C1 segment of cervical spinal cord (tissue), 14 donors: ENCODE measurements at places on chromosomes 1 and 21.
A peak's percentile ranks its signal among the peaks of the same experiment; 100 is the strongest.

DNA sequence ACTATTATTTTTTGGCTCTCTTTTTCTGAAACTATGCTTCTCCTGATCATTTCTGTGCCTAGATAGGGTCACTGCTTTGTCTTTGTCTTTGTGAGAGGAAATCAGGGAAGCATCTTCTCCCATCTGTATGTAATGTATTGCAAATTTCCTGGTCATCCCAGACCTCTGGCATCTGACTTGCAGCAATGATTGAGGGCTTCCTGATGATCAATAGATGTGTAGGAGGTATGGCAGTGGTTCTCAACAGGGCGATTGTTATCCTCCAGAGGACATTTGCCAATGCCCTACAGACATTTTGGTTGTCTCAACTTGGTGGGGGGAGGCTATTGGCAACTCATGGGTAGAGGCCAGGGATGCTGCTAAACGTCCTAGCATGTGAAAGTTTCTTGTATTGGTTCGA lies 64.7 kb downstream of the RGL1 start:
- no peak for DNase-seq

DNA sequence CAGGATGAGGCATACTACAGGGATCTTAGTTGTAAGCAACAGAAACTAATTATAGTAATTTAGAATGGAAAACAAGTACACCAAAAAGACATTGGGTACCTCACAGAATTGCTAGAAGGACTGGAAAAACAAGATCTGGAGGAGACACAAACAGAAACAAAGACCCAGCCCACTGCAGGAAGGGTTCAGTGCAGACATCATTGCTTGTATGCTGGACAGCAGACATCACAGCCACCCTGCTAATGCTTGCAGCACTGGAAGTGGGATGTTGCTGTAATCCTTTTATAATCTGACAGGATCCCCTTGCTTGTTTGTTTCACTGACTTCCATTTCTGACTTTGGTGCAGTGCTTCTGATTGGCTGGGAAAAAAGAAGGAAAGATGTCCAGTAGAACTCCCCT lies 111.4 kb upstream of the ZNF678 start:
- DNase-seq: no peak

- DNase-seq: no peak
These were observed 247.0 kb downstream of the RERE start for GRCh38 chr1:8570465-8570864.

DNA sequence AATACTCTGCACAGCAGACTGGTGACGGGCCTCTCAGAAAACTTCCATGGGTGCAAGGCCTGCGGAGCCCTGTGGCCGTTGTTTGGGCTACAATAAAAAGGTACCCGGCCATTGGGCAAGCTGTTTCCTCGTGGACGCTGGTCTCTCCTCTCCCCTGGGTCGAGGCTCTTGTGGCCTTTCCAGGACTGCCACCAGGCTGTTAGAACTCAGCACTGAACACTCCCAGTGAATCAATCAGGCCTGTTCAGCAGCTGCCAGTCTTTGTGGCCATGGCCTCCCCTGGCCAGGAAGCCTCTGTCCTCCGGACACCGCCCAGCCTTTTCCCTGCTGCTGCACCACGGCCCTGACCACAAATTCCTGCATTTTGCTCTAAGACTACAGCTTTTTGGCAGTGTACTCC lies 33.0 kb upstream of the ACTRT2 start:
- no peak for DNase-seq

- no peak for DNase-seq
These were observed 18.3 kb upstream of the MAB21L3 start for GRCh38 chr1:116092752-116093489.

DNA sequence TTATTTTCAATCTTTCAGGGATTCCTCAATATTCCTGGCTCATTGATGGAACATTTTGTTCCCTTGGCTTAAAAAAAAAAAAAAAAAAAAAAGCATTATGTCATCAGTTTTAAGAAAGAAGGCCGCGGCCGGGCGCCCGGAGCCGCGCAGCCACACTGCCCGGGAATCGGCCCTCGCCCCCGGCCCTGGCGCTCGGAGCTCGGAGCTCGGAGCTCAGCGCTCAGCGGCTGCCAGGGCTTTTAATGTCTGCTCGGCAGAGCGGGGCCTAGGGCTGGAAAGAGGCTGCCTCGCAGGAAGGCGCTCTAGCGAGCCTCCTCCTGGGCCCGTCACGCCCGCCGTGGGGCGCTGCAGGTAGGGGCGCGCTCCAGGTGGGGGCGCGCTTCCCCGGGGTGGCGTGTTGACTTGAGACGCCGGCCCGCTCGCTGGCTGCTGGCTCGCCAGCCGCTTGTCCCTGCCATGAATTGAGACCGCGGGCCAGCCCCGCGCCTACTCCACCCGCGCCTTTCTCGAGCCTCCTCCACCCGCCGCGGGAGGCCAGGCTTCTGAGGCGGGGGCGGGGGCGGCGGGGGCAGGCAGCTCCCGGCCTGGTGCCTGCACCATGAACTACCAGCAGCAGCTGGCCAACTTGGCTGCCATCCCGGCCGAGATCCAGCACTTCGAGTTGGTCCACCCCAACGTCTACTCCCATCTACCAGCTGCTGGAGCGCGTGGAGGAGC lies 5.4 kb upstream of the TDRD5 start:
- no peak for DNase-seq

GRCh38 chr1:201954263-201955008 lies 867 bp upstream of the TIMM17A start:
- DNase-seq: no peak

GRCh38 chr1:208433086-208433485 lies 188.9 kb upstream of the PLXNA2 start:
- no peak for DNase-seq

DNA sequence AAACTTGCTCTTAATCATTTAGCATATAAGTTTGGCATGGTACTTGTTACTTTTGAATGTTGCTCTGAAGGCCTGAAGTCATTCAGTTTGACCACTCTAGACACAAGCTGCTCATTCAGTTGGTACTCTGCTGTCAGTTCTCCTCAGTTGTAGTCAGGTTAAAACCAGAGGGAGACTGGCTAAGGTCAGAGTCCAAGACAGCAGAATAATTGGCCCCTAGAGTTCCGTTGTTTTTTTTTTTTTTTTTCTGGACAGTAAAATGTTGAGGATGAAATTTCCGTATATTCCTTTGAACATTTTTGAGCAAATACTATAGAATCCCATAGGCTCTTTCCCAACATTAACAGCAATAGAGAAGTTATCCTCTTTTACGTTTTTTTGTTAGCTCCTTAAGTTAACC lies 9.4 kb downstream of the ZBTB40 start:
- DNase-seq: no peak

- peak; percentile 51 for DNase-seq
These were observed 9.9 kb downstream of the ANGPTL7 start for GRCh38 chr1:11198851-11199594.

DNA sequence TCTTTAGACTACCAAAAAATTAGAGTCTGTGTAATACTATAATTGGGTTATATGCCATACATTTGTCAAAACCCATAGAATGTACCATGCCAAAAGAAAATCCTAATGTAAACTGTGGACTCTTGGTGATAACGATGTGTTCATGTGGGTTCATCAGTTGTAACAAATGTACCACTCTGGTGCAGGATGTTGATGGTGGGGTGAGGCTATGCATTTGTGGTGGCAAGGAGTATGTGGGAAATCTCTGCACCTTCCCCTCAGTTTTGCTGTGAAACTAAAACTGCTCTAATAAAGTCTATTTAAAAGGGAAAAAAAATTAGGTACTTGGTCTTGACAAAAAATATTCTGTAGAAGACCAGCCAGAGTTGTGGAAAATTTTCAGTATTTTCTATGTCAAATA lies 43.4 kb downstream of the INKA2 start:
- DNase-seq: no peak

GRCh38 chr21:39025198-39025597 lies 158.1 kb downstream of the PSMG1 start:
- no peak for DNase-seq

GRCh38 chr1:100543640-100544039 lies 5.7 kb downstream of the GPR88 start:
- DNase-seq: no peak

GRCh38 chr21:41222247-41223068 lies 54.5 kb downstream of the BACE2 start:
- DNase-seq: no peak

DNA sequence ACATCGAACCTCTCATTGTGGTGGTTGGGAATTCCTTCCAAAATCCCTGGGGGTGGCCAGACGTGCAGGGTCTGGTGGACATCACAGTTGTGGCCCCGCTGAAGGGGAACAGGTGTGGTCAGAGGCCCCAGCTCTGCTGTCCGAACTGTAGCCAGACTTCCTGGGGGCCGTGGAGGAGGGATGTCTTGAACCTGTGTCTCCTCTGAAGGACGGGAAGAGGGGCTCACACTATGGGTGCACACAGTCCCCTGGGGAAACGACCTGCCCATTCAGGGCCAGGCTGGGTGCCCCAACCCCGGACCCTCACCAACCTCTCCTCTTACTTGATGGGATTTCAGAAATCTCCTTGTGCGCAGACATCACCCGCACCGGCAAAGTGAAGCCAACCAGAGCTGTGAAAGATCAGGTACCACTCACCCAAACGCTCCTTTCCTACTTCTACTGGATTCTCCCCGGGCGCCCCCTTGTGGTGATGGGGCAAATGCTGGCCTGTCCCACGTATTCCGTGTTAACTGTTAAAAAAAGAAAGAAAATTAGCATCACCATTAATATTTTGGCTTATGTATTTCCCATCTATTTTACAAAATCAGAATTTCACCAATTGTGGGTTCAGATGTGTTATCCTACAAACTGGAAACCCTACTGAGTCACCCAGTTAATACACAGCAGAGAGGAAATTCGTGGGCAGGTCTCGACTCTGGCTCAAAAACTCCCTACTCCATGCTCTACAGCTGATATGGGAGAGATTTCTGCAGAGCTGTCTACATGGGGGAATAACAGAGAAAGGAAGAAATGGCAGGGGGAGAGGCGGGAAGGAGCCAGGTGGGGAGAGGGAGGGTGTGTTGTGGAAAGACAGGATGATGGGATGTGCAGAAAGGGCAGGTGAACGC lies 28.1 kb downstream of the PADI4 start:
- no peak for DNase-seq

- no peak for DNase-seq
These were observed 31.2 kb upstream of the CASZ1 start for GRCh38 chr1:10827377-10828333.

DNA sequence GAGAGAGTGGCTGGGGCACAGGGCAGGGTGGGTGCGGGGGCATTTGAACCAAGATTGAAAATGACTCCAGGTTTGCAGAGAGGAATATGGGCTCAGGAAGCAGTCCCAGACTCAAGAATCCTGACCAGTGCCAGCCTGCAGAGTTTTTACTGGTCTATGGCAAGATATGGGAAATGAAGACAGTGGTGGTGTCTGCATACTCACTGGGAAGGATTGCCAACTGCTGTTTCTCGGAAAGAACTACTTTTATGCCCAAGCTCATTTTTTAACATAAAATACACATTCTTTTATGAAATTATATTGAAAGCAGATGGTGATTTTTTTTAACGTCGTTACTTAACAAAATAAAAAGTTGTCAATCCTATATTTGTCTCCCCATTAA lies 401.8 kb downstream of the CAMTA1 start:
- DNase-seq: no peak

DNA sequence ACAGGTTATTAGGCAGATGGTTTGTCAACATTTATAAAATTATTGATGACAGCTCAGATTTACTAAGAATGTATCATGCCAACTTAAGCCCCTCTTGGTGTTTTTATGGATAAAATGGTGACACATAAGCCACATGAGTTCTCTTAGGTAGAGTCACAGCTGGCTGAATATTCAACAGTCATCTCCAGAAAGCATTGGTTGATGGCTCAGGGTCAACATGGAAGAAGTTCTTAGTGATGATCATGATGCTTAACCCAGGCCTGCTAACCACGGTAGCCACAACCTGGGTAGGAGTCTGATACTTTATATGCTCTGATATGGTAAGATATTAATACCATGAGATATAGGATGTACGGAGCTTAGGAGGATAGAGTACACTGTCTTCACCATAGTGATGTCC lies 46.4 kb upstream of the SIPA1L2 start:
- DNase-seq: no peak

DNA sequence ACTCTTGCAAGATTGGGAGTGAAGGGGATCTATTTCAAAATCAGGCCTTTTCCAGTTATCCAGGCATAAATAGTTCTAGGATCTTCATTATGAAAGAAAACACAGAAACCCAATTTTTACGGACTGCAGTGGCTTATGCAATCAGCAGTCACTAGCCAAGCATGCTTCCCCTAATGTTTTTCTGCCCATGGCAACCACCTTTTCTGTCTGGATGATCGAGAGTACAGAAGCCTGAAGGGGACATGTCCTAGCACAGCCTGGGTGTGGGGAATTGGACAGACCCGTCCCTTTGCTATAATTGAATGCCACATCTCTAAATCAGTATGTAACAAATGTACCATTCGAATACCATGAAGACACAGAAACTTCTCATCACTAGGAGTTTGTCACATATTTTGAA lies 29.8 kb upstream of the NCAM2 start:
- DNase-seq: no peak

DNA sequence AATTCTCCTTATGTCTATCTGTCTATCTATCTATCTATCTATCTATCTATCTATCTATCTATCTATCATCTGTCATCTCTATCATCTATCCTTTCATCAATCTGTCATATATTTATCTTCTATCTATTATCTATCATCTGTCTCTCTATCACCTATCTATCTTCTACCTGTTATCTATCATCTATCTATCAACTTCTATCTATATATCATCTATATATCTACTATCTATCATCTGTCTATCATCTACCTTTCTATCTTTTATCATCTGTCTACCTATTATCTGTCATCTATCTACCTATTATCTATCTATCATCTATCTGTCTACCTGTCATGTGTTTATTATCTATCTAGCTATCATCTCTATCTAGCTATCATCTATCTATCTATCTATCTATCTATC lies 124.7 kb upstream of the C1orf174 start:
- DNase-seq: no peak

DNA sequence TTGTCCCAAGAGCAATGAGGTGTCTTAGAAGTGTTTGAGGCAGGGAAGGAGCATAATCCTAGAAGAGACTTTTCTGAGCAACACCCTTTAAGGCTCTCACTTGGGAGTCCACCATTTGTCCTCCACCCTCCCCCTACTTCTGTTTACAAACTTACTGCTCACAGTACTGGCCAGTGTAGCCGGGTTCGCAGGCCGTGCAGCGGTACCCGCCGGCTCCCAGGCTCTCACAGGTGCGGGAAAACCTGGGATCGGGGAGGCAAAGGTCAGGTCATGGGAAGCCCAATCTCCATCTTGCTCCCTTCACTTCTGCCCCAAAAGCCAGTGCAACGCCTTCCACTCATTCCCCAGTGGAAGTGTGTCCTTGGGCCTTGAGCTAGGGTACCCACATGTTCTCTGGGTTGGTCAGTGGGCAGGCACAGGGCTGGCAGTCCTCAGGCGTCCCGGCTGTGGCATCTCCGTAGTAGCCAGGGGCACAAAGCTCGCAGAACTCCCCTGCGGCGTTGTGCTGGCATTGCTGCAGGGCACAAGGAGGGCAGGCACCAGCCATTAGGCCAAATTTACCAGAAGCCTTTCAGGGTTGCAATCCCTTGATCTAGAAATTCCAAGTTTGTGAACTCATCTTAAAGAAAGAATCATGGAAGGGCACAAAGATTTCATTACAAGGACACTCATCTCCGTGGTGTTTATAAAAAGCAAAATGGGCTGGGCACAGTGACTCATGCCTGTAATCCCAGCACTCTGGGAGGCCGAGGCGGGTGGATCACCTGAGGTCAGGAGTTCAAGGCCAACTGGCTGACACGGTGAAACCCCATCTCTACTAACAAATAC lies 49.8 kb downstream of the LDLRAD2 start:
- DNase-seq: no peak
